Natural killer cell (primary cell): ENCODE measurements at places on chromosomes 6 and 20.

GRCh38 chr6:56953597-56954402 lies 1.1 kb upstream of the BEND6 start:
- peak; percentile 3 for DNase-seq

GRCh38 chr20:46031701-46032254 lies 2.8 kb downstream of the SLC12A5 start:
- no peak for DNase-seq

- DNase-seq, result no peak
Measured at GRCh38 chr6:170212956-170213636, 77.8 kb downstream of the DLL1 start.

- no peak for DNase-seq
Measured at GRCh38 chr6:98477231-98477630, 357.1 kb upstream of the POU3F2 start.

DNA sequence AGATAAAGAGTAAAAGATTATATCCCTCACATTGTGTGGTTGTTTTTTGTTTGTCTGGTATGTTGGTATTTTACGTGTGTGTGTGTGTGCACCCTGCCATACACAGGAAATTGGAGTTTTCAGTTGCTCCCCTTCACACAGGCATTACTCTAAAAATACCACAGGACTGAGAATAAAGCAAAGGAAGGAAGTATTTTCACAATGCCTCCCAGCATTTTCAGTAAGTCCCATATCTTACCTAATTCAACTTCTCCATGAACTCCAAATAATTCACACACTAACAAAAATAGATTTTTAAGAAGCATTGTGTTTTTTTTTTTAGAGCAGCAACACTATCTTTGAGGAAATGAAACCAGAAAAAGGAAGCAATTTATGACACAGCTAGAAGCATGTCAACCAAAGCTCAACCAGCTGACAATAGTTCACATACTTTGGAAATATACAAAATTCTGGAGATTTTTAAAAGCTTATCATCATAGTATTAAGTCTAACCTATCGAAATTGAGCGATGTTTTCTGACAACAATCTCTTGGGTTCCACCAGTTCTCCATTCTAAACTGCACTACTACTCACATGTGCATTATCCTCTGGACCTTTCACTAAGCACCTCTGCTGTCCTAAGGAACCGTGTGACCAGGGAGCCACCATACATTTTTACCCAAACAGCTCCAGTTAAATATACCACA lies 2.1 kb downstream of the UBE2J1 start:
- peak; percentile 52 for DNase-seq

DNA sequence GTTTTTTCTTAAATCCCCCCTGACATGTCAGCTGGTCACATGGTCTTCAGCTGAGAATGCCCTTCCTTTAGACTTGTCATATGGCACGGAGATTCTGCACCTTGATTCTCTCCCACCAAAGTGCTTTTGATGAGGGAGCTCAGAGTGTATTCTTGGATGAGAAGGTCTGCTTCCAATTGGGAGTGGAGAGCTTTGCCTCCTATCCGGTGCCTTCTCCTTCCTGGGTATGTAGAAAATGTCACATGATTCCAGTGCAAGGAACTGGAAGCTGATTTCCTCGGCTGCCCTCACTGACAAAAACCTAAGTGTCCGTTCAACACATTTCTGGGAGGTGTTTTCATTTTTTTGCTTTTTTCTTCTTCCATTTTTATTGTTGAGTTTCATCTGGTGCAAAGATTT lies 197.2 kb downstream of the TFAP2C start:
- DNase-seq, result no peak

DNA sequence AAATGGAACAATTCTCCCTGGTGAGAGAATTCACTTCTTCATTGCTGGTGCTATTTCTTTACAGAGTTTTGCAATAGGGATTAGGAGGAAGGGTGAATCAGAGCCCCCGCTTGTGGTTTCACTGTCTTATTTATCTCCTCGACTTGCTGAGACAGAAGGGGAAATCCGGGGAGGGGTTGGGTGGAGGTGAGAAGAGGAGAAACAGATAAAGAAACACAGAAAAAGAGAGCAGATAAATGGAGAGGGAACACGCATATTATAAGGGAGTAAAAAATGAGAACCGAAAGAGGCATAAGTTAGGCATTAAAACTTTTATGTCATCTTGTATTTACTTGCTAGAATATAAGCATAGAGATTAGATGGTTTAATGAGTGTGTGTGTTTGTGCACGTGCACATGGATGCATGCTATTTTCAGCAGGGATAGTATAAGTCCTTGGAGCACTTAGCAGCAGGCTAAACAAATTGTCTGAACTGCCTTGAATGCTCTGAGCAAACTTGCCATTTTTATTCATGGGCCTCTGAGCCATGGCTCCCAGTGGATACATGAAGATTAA lies 105.0 kb downstream of the OLIG3 start:
- DNase-seq, result peak; percentile 50

- no peak for DNase-seq
Measured at GRCh38 chr6:64258302-64258701, 622.7 kb downstream of the PHF3 start.

DNA sequence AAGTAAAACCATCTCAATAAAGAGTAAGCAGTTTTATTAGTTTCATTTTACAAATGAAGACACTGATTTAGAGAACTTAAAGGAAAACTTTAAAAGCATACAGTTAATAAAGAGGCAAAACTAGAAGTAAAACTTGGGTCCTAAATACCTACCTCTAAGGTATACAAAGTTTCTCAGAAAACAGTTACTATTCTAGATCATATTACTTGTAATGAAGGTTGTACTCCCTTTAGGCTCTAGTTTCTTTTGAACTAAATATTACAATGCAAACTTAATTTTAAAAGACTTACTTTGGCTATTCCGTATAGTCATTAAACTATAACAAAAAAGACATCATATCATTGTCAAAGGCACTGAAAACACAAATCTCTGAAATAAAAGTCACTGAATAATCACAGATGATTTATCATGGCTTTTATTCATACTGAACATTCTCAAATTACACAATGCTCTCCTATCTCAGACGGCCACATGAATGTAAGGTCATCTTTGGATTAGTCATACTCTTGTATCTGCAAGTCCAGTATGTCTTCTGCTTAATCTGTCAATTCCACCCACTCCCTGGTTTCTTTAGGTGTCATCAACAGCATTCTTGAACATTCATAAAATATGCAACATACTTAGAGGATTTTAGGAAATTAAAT lies 361.6 kb upstream of the RUNX2 start:
- DNase-seq, result no peak

- no peak for DNase-seq
Measured at GRCh38 chr6:15410752-15411151, 164.9 kb downstream of the JARID2 start.

- no peak for DNase-seq
Measured at GRCh38 chr6:44734886-44735629, 347.6 kb downstream of the CDC5L start.

DNA sequence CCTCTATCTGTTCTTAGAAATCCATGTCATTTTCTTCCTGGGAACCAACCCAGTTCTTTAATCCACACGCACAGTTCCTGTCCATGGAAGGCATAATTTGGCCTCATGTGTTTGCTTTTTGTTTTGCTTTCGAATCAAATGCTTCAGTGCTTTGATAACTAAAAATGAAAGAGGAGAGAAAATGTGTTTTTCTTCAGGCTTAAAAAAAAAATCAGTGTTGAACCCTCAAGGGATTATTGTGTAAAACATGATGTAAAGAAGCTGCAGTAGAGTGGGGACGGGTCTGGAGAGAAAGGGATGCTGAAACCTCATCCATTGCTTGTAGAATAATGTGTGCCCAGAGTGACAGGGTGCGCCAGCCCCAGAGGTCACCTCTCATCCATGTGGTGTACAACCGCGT lies 197.5 kb upstream of the JARID2 start:
- no peak for DNase-seq

GRCh38 chr6:2447931-2448330 lies 202.5 kb upstream of the GMDS start:
- no peak for DNase-seq

GRCh38 chr6:113047148-113047547 lies 700.0 kb downstream of the RFPL4B start:
- DNase-seq, result no peak

GRCh38 chr6:166618866-166619761 lies 7.9 kb downstream of the RPS6KA2 start:
- no peak for DNase-seq

- DNase-seq, result no peak
Measured at GRCh38 chr6:56570413-56571359, 72.0 kb downstream of the DST start.

- no peak for DNase-seq
Measured at GRCh38 chr6:135314543-135314942, 133.4 kb downstream of the MYB start.

- DNase-seq, result no peak
Measured at GRCh38 chr20:49578436-49578835, 10.5 kb upstream of the PTGIS start.
